Thyroid gland (tissue), 4 donors: ENCODE measurements at places on chromosomes 4 and X.

GRCh38 chr4:87049508-87049907 lies 114.7 kb downstream of the AFF1 start:
- DNase-seq, result no peak

- no peak for DNase-seq
Measured at GRCh38 chr4:1565598-1566295, 118.4 kb downstream of the FAM53A start.

DNA sequence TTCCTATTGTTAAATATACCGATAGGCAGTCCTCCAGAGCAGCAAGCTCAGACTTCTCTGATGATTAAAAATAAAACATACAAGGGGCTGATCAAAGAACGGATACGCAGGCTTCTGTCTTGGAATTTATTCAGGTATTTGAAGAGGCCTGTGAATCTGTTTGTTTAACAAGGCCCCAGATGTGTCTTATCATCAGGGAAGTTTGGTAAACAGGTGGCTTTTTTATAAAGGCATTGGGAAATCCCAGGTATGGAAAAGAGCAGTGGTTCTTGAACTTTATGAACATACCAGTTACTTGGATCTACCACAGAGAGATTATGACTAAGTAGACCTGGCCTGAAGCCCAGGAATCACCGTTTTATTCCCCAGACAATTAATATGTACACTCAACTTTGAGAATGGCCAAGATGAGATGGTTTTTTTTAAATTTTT lies 47.9 kb downstream of the SOWAHB start:
- no peak for DNase-seq

- DNase-seq, result no peak
Measured at GRCh38 chrX:14673236-14673635, 143.9 kb downstream of the GLRA2 start.

- no peak for DNase-seq
Measured at GRCh38 chr4:28518561-28519165, 1658.0 kb downstream of the STIM2 start.

GRCh38 chr4:9977518-9978031 lies 43.7 kb downstream of the SLC2A9 start:
- DNase-seq, result no peak

GRCh38 chr4:8741513-8742226 lies 130.0 kb downstream of the HMX1 start:
- no peak for DNase-seq

DNA sequence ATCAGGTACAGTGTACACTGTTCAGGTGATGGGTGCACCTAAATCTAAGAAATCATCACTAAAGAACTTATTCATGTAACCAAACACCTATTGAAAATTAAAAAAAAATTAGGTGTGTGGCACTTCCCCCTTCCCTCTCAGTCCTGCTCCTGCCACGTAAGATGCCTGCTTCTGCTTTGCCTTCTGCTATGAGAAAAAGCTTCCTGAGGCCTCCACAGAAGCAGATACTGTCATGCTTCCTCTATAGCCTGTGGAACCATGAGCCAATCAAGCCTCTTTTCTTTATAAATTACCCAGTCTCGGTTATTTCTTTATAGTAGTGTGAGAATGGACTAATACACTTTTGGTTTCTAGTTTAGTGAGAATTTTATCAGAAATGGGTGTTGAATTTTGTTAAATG lies 459.8 kb upstream of the DIPK2B start:
- no peak for DNase-seq

- no peak for DNase-seq
Measured at GRCh38 chr4:94523033-94523580, 71.4 kb downstream of the PDLIM5 start.

DNA sequence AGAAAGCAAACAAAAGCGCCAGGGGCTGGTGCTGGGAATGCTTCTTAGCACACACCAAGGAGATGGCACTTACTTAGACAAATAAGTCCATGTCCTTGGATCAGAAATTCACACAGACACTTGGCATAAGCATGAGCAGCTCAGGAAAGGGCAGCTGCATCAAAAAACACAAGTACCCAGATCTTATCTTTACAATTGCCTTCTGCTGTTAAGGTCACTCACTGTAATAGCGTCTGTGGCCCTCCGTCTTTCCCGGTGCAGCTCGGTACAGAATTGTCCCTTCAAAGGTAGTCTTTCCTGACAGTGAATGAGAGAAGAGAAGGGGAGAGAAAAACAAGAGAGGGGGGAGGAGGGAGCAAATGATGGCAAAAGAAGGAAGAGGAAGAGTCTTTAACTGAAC lies 172.1 kb upstream of the MAP3K15 start:
- DNase-seq, result no peak

GRCh38 chrX:97609357-97609756 lies 725.6 kb downstream of the RPA4 start:
- no peak for DNase-seq

- no peak for DNase-seq
Measured at GRCh38 chr4:26218677-26219605, 101.9 kb upstream of the RBPJ start.

DNA sequence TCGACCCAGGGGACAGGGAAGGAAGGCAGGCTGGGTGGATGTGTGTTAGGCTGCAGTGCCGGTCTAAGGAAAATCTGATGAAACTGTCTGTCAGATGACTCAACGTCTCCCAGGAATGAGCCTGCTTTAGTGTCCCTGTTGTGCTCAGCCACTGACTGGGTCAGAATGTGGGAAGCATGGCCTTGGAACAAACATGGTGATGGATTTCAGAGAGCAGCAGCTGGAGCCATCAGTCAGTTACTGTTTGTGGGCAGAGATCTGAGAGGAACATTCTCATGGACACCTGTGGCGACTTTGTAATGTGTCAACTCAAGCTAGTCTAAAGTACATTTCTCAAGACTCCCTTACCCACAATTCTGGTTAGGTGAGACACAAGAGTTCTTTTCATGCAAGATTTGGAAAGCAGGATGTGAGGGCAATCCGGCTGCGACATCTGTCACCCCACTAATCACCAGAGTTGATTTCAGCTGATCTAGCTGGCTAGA lies 63.2 kb downstream of the ANAPC10 start:
- DNase-seq, result no peak

- no peak for DNase-seq
Measured at GRCh38 chrX:54980334-54980733, 13.7 kb downstream of the PFKFB1 start.

- DNase-seq, result no peak
Measured at GRCh38 chr4:16329125-16329796, 103.0 kb upstream of the TAPT1 start.

- DNase-seq, result peak; percentile 20
Measured at GRCh38 chr4:29581457-29581856, 1138.7 kb upstream of the PCDH7 start.

- peak; percentile 14 for DNase-seq
Measured at GRCh38 chr4:78627046-78627965, 75.7 kb downstream of the ANXA3 start.

- no peak for DNase-seq
Measured at GRCh38 chr4:153825691-153826090, 36.8 kb upstream of the SFRP2 start.

GRCh38 chr4:98686043-98686707 lies 27.8 kb upstream of the TSPAN5 start:
- no peak for DNase-seq

- peak; percentile 33 for DNase-seq
Measured at GRCh38 chrX:119008110-119008744, 33.8 kb downstream of the LONRF3 start.

GRCh38 chr4:48100256-48100655 lies 33.8 kb downstream of the TXK start:
- no peak for DNase-seq

- DNase-seq, result no peak
Measured at GRCh38 chrX:116238567-116239255, 68.2 kb downstream of the AGTR2 start.

GRCh38 chr4:181593703-181594102 lies 649.5 kb upstream of the TENM3 start:
- no peak for DNase-seq

GRCh38 chr4:76968937-76969336 lies 19.4 kb downstream of the SEPTIN11 start:
- no peak for DNase-seq

DNA sequence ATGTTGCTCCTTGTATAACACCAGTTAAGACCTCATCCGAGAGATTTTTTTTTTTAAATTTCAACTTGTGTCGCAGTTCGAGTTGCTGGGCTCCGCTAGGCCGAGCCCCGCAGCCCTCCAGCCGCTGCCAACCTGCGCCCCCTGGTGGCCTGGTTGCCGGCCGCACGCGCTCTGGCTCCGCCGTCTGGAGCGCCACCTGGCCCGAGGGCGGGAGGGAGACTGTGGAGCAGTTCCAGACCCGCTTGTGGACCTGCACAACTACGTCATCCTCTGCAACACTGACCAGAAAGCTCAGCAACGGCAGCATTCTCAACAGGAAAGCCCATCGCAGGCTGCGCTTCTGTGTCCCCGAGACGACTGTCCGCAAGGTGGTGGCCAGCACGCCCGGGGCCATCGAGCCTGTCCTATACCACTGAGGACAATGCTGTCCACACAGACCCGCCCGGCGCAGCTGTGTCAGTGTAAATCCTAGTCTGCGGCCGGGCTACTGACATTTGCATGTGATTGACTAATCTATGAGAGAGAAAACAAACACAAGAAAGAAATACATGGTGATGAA lies 39.1 kb downstream of the ARL9 start:
- peak; percentile 87 for DNase-seq

GRCh38 chrX:13520936-13521335 lies 48.5 kb upstream of the EGFL6 start:
- no peak for DNase-seq

DNA sequence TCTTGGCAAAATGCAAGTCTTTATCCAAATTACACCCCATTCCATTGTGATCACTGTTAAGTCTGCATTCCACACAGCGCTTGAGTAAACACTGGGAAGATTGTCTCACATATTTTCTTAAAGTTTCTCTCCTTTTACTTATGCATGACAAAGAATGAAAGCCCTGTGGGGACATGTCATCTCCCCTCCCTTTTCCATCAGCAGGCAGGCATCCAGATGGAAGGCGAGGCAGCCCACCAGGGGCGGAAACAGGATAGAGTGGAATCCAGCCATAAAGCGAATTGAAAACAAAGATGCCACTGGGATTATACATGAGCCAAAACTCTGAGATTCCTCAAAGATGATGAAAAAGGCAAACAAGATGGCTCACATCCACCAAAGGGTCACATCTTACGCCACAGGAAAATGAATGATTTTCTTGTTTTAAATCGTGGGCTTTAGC lies 78.2 kb downstream of the AFAP1 start:
- no peak for DNase-seq
